ENCODE measurements at places on chromosomes 11 and 22.

DNA sequence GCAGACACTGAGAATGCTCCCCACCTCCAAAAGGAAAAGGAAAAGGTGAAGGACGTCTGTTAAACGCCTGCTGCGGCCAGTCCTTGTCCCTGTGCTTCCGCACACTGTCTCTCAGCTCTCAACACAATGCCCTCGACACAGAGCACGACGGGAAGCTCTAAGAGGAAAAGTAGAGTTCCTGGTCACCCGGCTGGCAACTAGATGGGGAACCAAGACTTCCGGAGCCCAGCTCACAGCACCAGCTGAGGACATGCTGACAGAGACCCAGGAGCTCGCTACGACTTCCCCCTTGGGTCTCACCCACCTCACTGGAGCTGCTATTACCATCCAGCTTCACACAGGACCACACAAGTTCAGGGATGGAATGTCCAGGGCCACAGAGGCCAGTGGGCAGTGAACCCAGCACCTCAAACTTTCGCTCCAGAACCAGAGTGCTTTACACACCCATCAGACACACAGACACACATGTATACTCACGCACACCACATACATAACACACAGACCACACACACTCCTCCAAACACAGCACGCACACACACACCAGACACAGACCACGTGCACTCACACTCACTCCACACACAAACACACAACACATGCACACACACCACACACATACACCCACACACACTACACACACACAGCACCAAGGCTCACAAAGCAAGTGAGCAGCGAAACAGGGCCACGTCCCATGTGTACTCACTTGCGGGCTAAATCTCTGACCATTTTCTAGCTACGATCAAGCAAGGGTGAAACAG, 9.6 kb downstream of the SULT4A1 start:
- DNase-seq, result no peak

- no peak for DNase-seq
These were observed 144.2 kb downstream of the TRIM29 start for GRCh38 chr11:119993722-119994121.

GRCh38 chr22:50018608-50019285, 6.2 kb upstream of the IL17REL start:
- no peak for DNase-seq

DNA sequence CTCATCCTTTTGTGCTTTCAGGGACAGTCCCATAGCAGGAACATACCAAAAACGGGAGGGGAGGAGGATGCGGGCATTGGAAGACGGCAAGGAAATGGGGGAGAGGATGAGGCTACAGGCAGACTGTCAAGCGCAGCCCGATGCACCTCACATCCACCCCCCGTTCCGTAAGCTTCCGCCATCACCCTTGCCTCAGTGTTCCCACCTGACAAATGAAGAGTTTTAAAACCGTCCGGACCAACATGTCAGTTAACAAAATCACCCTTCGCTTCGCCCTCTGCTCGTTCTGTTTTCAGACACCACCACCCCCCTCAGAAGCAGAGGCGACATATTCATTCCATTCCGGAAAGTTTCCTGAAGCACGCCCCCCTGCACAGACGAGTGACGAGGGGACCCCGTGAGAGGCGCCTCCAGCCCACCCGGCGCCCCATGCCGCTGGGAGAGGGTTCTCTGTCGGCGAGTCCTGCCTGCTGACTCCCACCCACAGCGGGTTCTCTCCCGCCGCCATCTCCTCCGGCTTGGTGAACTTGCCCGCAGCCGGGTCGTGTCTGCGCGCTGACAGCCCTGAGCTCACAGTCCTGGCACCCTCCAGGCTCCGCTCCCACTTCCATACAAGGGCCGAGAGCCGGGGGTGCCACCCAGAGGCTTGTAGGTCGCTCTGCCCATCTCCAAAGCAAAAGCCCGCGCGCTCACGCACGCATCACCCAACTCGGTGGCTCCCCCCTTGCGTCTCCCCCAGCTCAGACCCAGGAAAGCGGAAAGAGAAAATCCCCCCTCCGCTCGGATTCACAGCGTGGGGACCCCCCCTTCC, 1.5 kb downstream of the IGSF9B start:
- DNase-seq, result no peak

DNA sequence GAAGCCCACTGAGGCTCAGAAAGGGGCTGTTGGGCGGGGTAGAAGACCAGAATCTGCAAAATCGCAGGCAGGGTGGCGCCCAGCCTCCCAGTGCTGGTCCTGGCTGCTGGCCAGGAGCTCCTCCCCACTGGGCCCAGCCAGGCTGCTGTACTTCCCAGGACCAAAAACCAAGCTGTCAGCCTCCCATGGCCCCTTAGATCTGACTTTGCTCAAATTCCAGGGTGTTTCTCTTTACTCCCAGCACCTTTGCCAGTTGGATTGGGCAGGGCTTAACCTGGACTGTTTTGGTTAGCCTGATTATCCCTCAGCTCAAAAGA, 44.2 kb upstream of the WEE1 start:
- DNase-seq, result no peak

- peak; percentile 97 for DNase-seq
These were observed 12.1 kb upstream of the FCHSD2 start for GRCh38 chr11:73154178-73154577.

GRCh38 chr22:42192547-42192946, 61.9 kb upstream of the CYP2D6 start:
- DNase-seq, result no peak

- no peak for DNase-seq
These were observed 43.4 kb downstream of the SCUBE1 start for GRCh38 chr22:43299736-43300135.

- DNase-seq, result no peak
These were observed 42.7 kb downstream of the FAT3 start for GRCh38 chr11:92267278-92267677.

DNA sequence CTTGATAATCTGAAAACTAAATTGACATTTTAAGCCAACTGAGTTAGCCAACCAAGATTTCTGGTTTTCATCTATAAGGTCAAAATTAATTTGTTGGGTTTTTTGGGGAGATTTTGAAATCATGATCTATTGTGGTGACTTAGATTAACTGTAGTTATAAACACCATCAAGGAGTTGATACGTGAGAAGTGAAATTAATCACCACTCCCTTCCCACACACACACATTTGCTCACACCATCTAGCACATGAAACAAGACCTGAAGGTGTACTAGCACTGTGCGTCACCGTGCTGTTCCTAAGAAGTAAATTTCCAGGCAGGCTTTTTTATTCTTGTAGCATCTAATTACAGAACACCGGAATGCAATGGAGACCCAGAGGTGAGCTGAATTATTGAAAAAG, 2.1 kb downstream of the OR5B21 start:
- DNase-seq, result no peak

DNA sequence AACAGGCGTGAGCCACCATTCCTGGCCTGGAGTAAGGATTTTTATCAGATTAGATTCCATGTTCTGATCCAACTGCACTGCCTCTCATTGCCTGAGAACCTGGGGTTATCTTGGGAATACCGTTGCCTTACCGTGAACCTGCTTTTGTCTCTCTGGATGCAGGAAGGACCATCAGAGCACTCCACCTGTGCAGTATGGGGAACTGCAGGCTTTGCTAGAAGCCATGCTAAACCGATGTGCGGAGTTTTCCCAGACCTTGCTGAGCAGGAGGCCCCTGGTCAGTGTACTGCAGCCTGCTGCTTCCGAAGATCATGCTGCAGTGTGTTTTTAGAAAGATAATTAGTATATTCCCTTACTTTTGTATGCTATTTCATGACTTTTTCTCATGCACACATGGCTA, 43.6 kb downstream of the MEI1 start:
- no peak for DNase-seq

GRCh38 chr11:20248121-20248772, 88.0 kb upstream of the DBX1 start:
- no peak for DNase-seq

Measured in GDM1 (cell line).